BJ (cell line): ENCODE measurements at places on chromosomes 2 and 18.

DNA sequence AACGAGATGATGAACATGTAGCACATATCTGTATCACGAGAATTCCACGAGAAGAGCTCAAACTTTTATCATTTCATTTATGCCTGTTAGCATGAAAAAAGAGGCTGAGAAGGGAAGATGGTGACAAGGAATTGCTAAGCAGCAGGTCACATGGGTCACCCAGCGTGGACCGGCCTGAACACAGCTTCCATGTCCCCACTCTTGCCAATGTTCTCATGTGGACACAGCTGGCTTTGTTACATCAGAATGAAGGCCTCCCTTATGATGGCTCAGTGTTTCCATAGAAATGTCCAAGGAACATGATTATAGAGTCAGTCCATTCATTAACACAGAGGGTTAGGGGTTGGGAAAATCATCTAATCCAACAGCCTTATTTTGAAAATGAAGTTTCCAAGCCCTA, 215.4 kb downstream of the CMPK2 start:
- no peak for DNase-seq

GRCh38 chr2:241852981-241853631, 5.6 kb downstream of the PDCD1 start:
- no peak for DNase-seq

DNA sequence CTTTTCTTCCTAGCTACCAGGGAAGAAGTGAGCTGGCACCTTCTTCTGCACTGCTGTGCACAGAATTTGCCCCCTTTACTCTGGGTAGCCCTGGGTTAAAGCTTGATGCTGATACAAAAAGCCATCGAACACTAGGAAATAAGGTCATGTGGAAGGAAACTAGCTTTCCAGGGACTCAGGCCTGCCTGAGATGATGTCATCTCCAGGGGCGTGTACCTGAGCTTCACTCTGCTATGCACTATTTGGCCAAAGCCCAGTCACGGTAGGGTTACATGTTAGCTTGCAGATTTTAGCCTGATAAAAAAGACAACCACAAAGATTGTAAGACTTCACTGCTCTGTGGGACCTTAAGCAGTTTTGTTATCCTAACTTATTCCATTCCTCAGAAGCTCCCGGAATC, 20.4 kb downstream of the EDAR start:
- no peak for DNase-seq

GRCh38 chr2:239765911-239766310, 259.2 kb downstream of the NDUFA10 start:
- DNase-seq, result no peak
